ENCODE measurements at places on chromosomes 1 and 21.
A peak's percentile ranks its signal among the peaks of the same experiment; 100 is the strongest.

GRCh38 chr1:240254778-240255291 lies 163.2 kb downstream of the FMN2 start:
- DNase-seq, result no peak

DNA sequence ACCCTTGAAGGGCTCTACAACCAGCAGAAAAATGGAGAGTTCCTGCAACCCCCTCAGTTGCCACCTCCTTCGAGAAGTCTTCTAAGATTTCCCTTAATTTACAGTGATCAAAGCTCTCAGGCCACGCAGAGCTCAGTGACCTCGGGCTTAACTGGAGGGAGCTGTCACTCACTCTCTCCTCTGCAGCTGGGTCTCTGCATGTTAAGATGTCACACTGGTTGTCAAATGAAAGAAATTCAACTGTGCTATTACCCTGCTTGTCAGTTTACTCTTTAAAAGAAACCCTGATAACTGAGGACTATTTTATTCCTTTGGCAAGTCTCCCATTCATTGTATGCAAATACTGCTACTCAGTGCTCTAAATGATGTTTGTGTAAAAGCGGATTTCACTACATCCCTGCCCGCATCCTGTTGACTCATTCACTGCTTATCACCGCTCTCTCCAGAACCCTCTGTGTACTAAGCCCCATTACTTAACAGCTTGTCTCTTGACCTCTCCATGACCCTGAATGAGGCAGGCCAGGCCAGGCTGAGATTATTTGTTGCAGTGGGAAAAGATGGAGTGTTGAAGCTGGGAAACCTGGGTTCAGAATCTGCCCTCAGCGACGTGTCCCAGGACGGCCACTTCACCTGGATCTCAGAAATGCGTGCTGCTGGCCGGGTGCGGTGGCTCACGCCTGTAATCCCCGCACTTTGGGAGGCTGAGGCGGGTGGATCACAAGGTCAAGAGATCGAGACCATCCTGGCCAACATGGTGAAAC lies 13.7 kb downstream of the DHRS3 start:
- no peak for DNase-seq

DNA sequence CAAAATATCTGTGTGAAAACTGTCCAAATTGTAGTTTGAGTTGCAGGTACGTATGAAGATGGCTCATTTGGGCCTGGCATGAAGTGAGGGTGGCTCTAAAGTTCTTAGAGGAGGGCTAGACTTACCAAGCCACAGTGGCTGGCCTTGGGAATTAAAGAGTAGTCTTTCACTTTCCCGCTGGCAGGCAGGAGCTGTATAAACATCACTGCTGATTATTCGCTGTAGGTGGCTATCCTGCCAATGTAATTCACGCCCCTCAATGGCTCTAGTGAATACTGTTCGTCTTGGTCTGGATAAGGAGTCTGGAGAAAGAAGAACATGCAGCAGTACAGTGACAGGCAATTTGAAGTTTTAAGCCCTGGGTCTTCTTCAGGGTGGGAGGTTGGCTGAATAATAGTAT lies 31.0 kb downstream of the UROD start:
- no peak for DNase-seq

GRCh38 chr1:47435506-47436303 lies 2.1 kb upstream of the FOXD2 start:
- DNase-seq, result no peak

- no peak for DNase-seq
Measured at GRCh38 chr1:20187103-20187812, 940 bp upstream of the PLA2G2C start.

- DNase-seq, result peak; percentile 57
Measured at GRCh38 chr21:42997053-42997452, 22.7 kb downstream of the PKNOX1 start.

- no peak for DNase-seq
Measured at GRCh38 chr1:60936163-60936562, 146.2 kb upstream of the NFIA start.

DNA sequence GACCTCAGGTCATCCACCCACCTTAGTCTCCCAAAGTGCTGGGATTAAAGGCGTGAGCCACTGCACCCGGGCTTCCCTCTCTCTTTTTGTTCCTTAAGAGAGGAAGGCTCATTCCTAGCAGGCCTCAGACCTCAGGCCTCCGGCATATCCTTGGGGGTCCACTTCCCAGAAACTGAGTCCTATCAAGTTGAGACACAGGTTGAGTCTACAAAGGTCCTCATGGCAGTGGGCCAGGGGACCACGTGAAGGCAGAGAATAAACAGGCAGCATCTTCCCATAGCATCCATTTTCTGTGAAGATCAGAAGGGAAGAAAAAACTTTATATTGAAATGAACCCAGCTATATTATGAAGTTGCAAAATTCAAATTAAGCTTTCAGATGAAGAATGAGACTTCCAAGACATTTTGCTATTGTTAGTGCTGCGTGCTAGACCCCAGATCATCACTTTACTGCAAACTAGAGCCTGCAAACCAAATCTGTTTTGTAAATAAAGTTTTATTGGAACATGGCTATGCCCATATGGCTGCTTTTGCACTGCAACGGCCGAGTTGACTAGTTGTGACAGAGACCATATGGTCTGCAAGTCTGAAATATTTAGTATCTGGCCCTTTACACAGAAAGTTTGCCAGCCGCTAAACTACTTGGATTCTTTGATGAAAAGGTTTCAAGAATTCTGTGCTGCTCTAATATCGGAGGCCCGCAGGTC lies 3.5 kb upstream of the CELA2A start:
- peak; percentile 57 for DNase-seq

DNA sequence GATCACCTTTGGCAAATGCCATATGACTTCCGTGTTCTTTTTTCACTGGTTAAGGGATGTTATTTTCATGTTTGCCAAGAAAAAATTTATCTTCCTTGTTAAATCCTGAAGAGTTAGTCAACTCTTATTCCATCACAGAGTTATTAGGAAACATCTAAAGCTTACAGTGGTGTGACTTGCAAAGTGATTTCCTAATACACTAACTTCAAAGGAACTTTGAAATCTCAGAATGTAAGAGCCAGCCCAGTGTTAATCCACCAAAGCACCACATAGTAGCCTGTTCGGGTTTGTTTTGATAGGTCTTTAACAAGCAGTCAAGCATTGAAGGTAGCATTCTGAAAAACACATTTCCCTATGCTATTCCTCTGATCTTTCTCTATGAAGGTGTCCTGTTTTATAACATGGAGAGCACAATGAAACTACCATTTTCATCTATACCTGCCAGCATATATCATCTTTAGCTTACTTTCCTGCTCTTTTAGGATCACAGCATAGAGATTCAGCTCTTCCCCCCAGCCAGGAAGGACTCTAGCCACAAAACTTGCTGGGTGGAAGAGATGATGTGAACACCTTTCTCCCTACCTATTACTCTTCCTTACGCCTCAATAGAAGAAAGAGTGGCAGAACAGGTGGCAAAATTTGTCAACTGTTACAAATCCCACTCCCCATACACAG lies 82.4 kb upstream of the MAGI3 start:
- no peak for DNase-seq

DNA sequence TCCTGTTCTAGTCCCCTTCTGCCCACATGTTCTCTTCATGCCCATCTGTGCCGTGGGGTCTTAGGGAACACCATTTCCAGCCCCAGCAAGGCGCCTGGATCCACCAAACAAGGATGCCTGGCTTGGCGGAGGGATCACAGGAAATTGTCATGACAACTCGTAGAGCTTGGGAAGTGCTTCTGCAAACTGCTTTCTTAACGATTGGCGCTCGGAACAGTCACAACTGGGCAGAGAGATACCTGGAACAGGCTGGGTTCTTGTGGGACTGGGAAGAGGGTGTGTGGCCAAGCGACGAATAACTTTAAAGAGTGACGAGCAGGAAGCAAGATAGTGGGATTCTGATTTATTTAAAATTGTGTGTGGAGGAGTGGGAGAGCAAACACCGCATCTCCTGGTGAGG lies 329.8 kb downstream of the RPS6KC1 start:
- DNase-seq, result no peak

- no peak for DNase-seq
Measured at GRCh38 chr1:238488401-238488800, 597.7 kb upstream of the ZP4 start.

- no peak for DNase-seq
Measured at GRCh38 chr1:235737751-235738150, 88.2 kb upstream of the GNG4 start.

DNA sequence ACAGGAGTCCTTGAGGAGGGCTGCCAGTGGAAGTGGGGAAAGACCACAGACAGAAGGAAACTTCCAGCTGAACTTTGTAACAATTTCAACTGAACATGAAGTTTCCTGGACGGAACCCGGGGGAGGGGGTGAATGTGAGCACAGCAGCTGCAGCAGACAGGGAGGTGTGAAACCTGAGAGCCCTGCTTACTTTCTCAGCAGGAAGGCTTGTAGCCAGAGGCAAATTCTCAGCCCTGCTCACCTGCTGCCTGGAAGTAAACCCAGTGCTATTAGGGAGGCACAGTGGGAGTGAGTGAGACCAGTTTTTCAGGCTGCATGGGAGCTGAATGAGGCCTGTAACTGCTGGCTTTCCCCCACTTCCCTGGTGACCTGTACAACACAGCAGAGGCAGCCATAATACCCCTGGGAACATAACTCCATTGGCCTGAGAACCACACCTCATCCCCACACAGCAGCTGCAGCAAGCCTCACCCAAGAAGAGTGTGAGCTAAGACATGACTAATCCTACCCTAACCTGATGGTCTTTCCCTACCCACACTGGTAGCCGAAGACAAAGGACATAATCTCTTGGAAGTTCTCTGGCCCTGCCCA lies 9.6 kb upstream of the SPRR2F start:
- peak; percentile 91 for DNase-seq

GRCh38 chr1:182642461-182642860 lies 38.3 kb upstream of the RGS16 start:
- DNase-seq, result no peak

- DNase-seq, result no peak
Measured at GRCh38 chr1:39720094-39720999, 18.3 kb upstream of the PPIE start.

GRCh38 chr1:42259739-42260064 lies 75.3 kb downstream of the FOXJ3 start:
- DNase-seq, result no peak

GRCh38 chr1:226428791-226429461 lies 21.0 kb upstream of the PARP1 start:
- no peak for DNase-seq

DNA sequence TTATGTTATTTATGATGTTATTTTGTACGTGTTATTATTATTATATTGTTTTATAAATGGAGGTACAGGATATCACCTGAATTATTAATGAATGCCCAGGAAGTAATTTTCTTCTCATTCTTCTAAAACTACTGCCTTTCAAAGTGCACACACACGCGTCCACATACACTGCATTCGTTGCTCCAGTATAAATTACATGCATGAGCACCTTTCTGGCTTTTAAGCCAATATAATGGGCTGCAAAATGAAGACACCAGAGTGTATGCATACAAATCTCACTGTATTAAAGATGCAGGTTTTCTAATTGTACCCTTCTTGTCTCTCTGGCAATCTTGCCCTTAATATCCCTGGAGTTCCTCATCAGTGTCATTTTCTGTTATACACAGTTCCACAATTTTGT lies 6.9 kb downstream of the RGS4 start:
- DNase-seq, result no peak

GRCh38 chr1:224245188-224245587 lies 62.1 kb downstream of the DEGS1 start:
- DNase-seq, result no peak

GRCh38 chr1:175373786-175374623 lies 181.4 kb upstream of the KIAA0040 start:
- peak; percentile 71 for DNase-seq

- no peak for DNase-seq
Measured at GRCh38 chr1:54325703-54326461, 80.3 kb downstream of the SSBP3 start.

- DNase-seq, result no peak
Measured at GRCh38 chr21:34514576-34515115, 2.6 kb upstream of the KCNE1 start.

DNA sequence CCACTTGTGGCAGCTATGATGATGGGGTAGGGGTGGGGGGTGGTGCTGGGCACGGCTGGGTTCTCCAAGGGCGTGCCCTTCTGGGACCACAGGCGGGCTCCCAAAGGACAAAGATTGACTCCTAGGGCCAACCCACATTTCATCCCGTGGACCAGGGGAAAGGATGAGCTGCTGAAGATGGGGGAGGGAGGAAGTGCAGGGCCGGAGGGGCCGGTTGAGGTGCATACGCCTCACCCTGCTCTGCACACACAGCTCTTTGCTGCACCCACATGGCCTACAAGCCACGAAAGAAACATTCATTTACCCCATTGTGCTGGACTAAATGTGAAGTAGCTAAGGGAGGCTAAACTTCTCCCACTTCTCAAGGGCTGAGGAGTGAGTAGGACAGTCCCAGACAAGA lies 34.2 kb upstream of the GNPAT start:
- no peak for DNase-seq

DNA sequence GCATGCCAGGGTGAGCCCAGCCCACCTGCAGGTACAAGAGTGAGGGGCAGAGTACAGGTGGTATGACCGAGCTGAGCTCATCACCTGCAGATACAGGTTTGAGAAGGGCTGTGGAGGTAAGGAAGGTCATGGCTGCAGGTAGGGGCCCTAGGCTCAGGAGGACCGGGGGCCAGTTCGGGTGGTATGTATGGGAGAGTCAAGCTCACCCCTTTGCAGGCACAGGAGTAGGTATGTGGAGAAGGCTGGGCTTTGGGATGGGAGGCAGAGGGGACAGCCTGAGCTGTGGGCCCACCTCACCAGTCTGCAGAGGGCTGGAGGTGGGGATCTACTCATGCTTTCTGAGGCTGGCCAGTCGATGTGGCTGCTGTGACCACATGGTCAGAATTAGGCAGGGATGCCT lies 17.2 kb downstream of the PODN start:
- no peak for DNase-seq

DNA sequence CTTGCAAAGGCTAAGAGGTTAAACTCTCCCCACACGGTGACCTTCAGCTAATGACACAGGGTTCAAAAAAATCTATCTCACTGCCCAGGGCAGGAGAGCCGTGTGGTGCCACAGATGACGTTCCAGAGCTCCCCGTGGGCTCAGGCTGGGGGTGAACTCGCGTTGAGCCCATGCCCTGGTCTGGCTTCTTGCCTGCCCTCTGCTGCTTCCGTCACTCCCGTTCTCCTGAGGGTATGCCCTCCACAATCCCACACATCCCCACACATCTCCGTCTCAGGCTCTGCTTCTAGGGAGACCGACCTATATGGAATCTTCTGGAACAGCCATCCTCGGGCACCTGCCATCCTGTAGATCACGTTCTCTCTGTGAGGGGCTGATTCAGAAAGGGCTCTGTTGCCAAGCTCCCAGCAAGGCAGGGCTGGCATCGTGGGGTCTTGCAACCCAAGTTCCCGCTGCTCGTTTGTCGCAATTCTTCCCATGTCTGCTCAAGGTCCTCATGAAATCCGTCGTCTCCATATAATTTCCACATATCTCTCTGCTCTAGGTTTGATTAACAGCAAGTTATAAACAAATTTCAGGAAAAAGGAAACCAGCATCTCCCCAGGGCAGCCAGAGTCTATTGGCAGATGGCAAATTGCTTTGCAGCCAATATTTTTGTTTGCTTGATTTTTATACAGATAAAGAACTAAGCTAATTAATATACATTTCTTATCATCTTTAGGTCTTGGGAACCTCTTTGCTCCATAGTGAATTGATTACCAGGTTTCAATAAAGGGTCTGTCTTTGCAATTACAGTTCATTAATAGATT lies 278.2 kb downstream of the PTPRU start:
- no peak for DNase-seq

GRCh38 chr1:170310951-170311350 lies 165.2 kb downstream of the NTMT2 start:
- no peak for DNase-seq

GRCh38 chr1:154567386-154568156 lies at the start of gene CHRNB2:
CHRNB2 (plus strand) TSS chr1:154567778; CDS start chr1:154568045, 267 bp downstream.
- DNase-seq, result peak; percentile 68

- DNase-seq, result no peak
Measured at GRCh38 chr1:2097386-2098300, 47.4 kb downstream of the PRKCZ start.
